Activated CD4-positive, alpha-beta T cell treated with anti-CD3 and anti-CD28 coated beads, Interleukin-2, amount 10 ng/mL, durations not matched to agents 7 days and 5 days (primary cell): ENCODE measurements at places on chromosomes 12 and 14.
A peak's percentile ranks its signal among the peaks of the same experiment; 100 is the strongest.

DNA sequence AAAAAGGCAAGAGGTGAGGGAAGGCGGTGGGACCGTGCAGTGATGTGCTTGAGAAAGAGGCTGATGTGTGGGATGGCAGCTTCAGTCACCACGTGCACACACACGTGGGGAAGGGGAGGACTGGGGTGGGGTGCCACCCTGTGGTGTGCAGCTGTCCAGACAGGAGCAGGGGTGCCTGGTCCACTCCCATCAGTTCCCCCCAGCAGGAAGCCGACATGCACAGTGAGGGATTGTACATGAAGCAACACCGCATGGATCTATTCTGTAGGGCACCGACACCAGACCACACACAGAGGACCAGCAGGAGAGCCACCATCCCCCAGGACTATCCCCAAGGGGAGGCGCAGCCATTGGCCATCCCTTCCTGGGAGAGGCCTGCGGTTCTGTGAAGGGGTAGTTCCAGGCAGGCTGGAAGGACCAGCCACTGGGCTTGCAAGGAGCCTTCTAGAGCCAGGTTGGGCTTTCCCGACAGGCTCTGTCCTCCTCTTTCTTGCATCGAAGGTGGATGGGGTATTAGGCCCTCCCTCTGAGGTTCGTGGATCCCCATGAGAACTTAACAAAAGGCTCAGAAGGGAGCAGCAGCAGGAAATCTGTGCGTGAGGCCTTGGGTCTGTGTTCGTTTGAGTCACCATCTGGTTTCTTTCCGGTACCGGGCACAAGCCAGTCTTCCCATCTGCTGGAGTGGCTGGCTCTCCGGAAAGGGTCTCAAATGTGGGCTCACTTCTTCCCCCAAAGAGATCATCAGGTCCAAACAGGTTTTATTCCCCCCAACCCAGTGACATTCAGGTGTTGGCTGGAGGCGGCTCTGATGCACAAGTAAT lies 59.8 kb downstream of the PLEKHG3 start:
- no peak for DNase-seq

GRCh38 chr14:85542623-85543022 lies 12.7 kb downstream of the FLRT2 start:
- no peak for DNase-seq

DNA sequence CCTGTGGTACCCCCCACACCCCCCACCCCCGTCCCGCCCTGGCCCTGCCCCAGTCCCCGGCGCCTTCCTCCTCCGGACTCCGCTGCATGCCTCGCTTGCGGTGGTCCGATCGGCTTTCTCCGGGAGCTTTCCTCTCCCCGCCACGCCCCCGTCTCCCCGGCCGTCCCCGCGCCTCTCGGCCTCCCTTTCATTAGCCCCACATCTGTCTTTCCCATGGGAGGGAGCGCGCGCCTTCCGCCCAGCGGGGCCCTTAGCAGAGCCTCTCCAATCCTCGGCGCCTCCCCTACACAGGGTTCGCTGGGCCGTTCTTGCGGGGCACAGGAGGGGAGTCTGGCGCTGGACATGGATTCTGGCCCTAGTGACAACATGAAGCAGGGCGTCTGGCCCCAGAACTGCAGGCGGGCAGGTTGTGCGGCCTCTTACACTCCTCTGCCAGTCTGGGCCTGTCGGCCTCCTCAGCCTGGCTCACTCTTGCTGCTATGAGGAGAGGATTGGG lies 1.5 kb upstream of the EFS start:
- no peak for DNase-seq

DNA sequence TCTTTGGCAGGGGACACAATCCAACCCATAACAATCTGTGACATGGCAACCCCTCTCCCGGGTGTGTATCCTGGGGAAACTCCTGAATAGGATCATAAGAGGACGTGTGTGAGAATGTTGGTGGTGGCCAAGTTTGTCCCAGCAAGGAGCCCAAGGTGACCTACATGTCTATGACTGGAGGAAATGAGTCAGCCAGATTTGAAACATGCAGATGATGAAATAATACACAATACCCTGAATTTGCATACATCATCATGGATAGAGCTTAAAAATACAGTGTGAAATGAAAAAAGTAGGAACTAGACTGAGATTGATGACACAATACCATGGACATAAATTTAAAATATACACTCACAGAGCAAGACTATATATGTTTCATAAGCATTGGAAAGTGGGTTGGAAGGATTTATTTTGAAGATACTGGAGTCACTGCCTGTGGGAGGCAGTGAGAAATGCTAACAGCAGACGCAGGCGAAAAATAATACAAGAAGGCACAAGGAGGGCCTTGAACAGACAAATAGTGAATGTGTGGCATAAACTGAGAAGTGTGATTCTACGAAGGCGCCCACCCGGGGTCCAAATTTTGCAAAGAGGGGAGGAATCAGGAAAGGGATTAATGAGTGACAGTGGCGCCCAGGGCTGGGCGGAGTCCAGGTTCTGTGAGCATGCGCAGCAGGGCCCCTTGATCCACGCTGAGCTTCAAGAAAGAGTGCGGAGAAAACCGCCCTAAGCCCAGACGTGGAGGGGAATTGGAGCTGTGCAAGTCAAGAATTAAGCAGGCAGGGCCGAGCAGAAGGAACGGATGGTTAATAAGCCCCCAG lies 7.0 kb upstream of the MAP1LC3B2 start:
- DNase-seq: no peak

DNA sequence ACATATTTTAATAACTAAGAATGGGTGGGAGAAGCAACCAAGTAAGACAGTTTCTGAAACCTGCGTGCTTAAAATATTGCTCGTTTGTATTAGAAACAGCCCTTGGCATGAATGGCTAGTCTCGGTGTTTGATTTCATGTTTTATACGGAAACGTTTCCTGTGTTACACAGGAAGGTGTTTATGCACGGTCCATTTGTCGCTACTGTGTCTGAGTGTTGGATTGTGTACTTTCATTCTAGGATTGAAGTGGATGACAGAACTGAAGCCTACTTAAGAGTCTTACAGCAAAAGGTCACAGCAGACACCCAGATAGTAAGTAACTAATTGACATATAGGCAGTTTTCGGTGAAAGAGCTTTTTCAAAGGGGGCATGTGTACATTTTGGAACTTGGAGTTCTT lies 19.6 kb downstream of the PIWIL1 start:
- DNase-seq: no peak

- no peak for DNase-seq
Observed at GRCh38 chr12:79643821-79644220, 46.9 kb downstream of the PAWR start.

GRCh38 chr12:32454075-32454474 lies 54.7 kb downstream of the FGD4 start:
- DNase-seq: no peak

- no peak for DNase-seq
Observed at GRCh38 chr12:122757568-122757967, 4.9 kb downstream of the DENR start.

DNA sequence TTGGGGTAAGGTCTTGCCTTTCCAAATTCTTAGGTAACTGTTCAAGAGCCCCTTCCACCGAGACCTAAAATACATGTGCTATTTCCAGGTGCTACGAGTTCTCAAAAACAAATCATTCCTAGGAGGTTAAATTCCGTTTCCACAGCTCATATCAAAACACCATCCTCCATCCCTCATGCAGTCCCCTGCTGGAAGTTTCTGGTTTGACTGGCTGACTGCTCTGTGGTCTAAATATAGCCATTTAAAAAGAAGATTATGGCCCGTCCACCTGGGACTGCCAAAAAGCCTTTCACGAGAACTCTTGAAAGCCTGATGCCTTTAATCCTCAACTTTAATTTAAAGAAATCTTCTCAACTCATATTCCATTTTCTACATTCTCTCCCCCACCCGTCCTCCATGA lies 201.5 kb upstream of the MYL2 start:
- no peak for DNase-seq

GRCh38 chr14:64846319-64846718 lies 33.4 kb downstream of the SPTB start:
- no peak for DNase-seq

DNA sequence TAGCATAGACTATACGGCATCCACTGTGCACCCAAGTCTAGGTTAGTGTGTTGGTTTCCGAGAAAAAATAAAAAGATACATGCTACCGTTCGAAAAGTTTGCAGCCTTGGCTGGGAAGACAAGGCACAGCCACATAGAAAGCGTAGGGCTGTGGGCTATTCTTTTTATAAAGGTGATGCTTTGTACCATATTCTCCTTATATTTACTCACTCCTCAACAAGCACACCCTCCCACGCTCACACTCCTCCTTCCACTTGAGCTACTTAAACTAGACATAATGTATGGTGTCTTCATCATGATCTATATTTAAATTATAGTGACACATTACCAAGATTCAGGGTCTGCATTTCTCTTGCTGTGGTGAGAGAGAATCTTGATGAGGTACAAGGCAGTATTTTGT lies 1416.5 kb downstream of the AACS start:
- no peak for DNase-seq

- no peak for DNase-seq
Observed at GRCh38 chr14:96830946-96831345, 33.8 kb downstream of the VRK1 start.

DNA sequence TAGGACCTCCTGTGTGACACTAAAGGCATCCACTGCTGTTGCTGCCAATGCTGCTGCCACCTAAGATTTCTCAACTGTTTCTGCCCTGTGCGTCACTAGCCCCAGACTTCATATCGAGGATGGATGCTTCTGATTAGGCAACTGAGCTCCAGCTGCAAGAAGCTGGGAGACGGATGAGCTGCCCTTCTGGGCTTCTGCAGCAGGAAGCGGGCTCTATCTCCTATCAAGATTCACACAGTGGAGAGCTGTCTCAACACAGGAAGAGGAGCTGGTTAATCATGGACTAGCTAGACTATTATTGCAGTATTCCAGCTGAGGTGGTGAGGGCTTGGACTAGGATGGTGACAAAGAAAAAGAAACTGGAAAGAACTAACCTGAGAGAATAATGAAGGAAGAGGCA lies 59.2 kb upstream of the PELI2 start:
- DNase-seq: no peak

DNA sequence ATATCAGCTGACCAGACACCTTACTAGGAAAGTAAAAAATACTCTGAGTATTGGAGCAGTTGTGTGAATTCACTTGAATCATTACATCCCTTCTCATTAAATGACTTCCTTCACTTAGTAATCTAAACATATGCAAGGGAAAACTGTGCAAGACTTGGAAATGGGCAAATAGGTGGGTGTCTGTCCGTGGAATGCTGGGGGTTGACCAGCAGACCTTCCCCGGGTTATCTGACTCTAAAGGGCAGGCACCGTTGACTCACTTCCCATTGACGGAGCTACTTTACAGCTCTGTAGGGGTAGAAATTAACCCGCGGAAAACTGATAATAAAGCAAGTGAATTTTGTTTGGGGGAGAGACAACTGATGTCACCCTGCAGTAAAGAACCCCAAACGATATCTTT lies 199.3 kb downstream of the TTC7B start:
- DNase-seq: no peak

DNA sequence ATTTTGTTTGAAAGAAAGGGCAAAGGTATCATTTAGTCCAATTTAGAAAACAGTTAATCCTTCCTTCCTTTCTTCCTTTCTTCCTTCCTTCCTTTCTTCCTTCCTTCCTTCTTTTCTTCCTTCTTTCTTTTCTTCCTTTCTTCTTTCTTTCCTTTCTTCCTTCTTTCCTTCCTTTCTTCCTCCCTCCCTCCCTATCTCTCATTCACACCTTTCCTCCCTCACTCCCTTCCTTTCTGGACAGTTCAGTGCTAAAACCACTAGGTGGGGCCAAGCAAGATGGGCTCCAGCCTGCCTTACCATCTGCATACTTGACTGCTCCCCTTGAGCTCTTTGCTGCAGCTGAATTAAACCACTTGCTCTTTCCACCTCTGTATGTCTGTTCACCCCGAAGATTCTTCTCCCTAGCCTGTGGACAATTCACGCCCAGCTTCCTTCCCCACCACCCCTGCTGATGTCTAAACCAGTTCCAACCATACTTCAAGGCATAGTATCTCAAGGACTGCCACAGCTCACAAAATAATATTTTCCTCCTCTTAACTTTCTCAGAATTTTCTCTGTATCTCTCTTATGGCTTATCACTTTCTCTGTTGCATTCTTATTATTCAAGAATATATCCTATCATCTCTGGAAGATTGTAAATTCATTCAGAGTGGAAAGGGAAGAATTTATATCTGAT lies 78.0 kb downstream of the DBX2 start:
- DNase-seq: peak; percentile 9

- no peak for DNase-seq
Observed at GRCh38 chr14:92665661-92666110, 82.7 kb downstream of the LGMN start.

- DNase-seq: no peak
Observed at GRCh38 chr12:103855896-103856657, 15.0 kb upstream of the NT5DC3 start.

DNA sequence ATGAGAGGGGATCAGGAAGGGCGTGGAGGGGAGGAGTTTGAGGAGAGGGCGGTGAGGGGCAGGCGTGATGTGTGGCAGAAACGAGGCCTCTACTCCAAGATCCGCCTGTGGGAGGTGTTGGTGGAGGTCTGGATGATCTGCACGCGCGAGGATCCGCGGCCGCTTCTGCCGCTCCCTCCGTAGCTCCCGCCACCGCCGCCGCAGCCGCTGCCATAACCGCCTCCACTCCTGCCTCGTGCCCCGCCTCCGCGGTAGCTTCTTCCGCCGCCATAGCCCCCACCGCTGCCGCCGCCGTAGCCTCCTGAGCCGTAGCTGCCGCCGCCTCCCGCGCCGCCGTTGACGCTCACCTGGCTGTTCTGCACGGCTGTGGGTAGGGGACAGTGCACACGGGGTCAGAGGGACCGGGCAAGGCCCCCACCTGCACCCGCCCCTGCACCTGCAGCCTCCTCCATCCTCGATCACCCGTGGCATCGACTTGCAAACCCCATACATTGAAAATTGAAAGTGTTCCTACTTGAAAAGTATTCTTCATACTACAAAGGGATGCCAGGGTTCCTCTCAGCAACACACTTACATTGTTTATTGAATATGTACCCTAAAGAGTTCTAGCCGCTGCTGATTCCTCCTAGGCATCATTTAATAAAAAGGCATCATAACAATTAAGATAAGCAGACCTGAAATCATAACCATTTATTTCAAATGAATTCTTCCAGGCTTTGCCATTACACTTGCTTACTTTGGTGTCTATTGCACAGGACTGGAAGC lies 11.1 kb upstream of the KRT1 start:
- peak; percentile 60 for DNase-seq

DNA sequence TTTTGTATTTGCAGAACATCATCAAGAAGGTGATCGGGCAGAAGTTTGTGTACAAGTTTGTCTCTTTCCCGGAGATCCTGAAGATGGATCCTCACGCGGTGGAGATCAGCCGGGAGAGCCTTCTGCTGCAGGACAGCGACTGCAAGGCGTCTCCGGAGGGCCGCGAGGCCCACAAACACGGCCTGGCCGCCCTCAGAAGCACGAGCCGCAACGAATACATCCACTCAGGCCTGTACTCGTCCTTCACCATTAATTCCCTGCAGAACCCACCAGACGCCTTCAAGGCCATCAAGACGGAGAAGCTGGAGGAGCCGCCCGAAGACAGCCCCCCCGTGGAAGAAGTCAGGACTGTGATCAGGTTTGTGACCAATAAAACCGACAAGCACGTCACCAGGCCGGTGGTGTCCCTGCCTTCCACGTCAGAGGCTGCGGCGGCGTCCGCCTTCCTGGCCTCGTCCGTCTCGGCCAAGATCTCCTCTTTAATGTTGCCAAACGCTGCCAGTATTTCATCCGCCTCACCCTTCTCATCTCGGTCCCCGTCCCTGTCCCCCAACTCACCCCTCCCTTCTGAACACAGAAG lies 52.8 kb downstream of the ELK3 start:
- DNase-seq: no peak
